ENCODE measurements at places on chromosomes 2 and 18. TPM values are rescaled to one million over a fixed set of nuclear protein-coding genes. Genes with fewer than 3 reads are reported as not detected.

NT5C1B gene
- polyA plus RNA-seq: 0.22 TPM

RIT2 gene
- polyA plus RNA-seq: not detected

AOX1 gene
- polyA plus RNA-seq: 4.7 TPM

FBXO15 gene
- polyA plus RNA-seq: 0.69 TPM

IL36B gene
- polyA plus RNA-seq: not detected

GRCh38 chr2:46813680-46814079 is 101.9 kb downstream of the MCFD2 start:
- peak overlapping the region; percentile 90 for H3K27ac ChIP-seq
- no peak overlapping the region for H3K4me3 ChIP-seq
- H3K36me3 ChIP-seq: no peaks in the 10 kb centered on the region
- H3K27me3 ChIP-seq: no peaks in the 10 kb centered on the region
- DNase-seq: no peak
- H3K4me1 ChIP-seq: peaks cover 29% of the 10 kb centered on the region

DNA sequence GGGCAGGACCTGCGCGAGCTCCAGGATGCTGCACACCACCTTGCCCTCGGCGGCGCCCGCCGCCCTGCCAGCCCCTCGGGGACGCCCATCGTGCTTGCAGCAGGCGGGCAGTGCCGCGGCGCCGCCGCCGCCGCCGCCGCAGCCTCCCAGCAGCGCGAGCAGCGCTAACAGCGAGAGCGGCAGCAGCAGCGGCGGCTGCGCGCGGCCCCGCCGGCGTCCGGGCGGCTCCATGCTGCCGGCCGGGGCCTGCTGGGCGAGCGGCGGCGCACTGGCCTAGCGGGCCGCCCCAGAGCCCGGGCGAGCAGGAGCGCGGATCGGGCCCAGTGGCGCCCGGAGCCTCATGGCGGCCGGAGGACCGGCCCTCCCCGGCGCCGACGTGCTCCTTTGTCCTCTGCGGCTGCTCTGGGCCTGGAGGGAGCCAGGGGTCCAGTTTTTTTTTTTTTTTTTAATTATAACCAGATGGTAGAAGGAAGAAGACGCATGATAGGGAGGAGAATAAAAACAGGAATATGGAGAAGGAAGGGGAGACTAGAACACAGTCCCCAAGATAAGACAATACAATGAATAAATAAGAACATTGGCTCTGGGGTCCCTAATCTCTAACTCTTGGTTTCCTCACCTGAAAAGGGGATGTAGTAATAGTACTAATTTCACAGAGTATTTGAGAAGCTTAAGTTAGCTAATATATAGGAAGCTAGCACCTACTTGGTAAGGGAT is 17.1 kb upstream of the ANKRD62 start:
- peak; percentile 80 for DNase-seq
- no peaks in the 10 kb centered on the region for H3K27me3 ChIP-seq
- no peaks in the 10 kb centered on the region for H3K4me1 ChIP-seq
- H3K36me3 ChIP-seq: no peaks in the 10 kb centered on the region
- H3K27ac ChIP-seq: peak overlapping the region; percentile 40
- H3K4me3 ChIP-seq: no peak overlapping the region

GRCh38 chr2:36462311-36462935 is 106.8 kb downstream of the CRIM1 start:
- no peaks in the 10 kb centered on the region for H3K27me3 ChIP-seq
- H3K4me1 ChIP-seq: peaks cover 19% of the 10 kb centered on the region
- H3K36me3 ChIP-seq: no peaks in the 10 kb centered on the region
- no peak overlapping the region for H3K4me3 ChIP-seq
- peak overlapping the region; percentile 84 for H3K27ac ChIP-seq

GRCh38 chr2:227310756-227311110 is 14.3 kb upstream of the MFF start:
- no peaks in the 10 kb centered on the region for H3K36me3 ChIP-seq
- no peak for DNase-seq
- H3K27ac ChIP-seq: no peak overlapping the region

All from hepatocyte (in vitro differentiated cells).